ENCODE measurements at places on chromosomes 12 and 14. TPM values are rescaled to one million over a fixed set of nuclear protein-coding genes. Genes with fewer than 3 reads are reported as not detected.
A peak's percentile ranks its signal among the peaks of the same experiment; 100 is the strongest.

DNA sequence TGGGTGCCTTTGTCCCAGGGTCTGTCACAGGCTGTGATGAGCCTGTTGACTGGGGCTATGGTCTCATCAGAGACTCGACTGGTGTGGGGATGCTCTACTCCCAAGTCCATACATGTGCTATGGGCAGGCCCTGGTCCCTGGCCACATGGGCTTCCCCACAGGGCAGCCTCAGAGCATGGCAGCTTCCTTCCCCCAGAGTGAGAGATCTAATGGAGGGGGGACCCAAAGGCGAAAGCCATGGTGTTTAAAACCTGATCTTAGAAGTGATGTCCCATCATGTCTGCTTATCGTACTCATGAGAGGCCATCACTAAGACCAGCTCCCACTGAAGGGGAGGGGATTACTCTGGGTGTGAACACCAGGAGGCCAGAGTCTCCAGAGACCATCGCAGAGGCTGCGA is 279.0 kb upstream of the RTL1 start:
- no peaks in the 10 kb centered on the region for H3K36me3 ChIP-seq
- no peak overlapping the region for H3K27ac ChIP-seq
- no peak overlapping the region for H3K4me3 ChIP-seq
- DNase-seq, result no peak

DNA sequence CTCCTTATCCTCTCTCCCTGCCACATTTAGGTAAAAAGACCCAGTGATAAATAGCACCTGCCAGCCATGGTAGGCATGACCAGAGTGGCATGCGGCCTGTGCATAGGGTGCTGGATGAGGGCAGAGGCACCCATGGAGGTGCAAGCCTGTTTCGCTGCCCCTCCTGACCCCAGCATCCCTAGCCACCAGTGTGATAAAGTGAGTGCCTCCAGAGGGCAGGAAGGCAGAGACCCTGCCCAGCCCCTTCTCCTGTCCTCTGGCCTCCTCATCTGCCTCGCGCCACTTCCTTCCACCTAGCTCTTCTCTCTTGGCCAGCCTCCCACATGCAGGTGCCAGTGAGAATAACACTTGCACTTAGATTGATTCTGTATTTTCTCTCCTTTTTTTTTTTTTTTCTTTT is 108.3 kb upstream of the FUT8 start:
- H3K4me1 ChIP-seq, result peaks cover 26% of the 10 kb centered on the region
- no peak overlapping the region for H3K27ac ChIP-seq
- no peak overlapping the region for H3K4me3 ChIP-seq

- peak; percentile 45 for DNase-seq
- H3K27me3 ChIP-seq, result no peaks in the 10 kb centered on the region
- peaks cover 6% of the 10 kb centered on the region for H3K36me3 ChIP-seq
- peak overlapping the region; percentile 85 for H3K27ac ChIP-seq
- peaks cover 42% of the 10 kb centered on the region for H3K4me1 ChIP-seq
Observed at GRCh38 chr14:96363751-96364336, 518 bp downstream of the GSKIP start.

DNA sequence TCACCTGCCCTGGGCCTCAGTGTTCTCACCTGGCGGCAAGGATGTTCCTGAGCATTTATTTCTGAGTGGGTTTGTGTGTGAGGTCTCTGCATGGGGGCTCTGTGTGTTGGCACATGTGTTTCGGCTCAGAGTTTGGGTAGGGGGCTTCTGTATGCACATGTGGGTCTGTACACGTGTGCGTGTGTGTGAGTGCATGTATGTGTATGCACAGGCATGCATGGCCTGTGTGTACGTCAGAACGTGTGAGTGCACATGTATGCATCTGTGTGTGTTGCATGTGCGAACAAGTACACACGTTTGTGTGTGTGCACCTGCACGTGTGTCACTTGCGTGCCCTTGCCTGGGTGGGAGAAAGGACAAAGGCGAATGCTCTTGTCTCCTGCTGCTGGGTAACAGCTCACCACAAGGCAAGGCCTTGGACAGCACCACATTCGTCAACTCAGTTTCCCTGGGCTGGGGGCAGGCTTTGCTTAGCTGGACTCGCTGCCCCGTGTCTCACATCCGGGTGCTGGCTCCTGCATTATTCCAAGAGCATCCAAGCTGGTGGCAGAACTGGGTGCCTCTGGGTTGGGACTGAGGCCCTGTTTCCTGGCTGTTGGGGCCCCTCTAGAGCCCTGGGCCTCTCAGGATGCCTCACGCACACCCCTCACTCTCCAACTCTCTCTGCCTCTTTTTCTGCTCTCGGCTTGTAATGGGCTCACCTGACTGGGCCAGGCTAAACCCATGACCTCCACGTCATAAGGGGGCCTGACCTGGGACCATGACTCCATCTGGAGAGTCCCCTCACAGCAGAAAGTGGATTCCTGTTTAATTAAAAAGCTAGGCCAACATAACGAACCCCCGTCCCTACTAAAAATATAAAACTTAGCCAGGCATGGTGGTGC is 153.6 kb upstream of the C14orf180 start:
- H3K4me1 ChIP-seq, result 0 out of 2 replicates have a peak, but pooled peaks cover 4% of the 10 kb centered on the region
- no peaks in the 10 kb centered on the region for H3K27me3 ChIP-seq
- no peaks in the 10 kb centered on the region for H3K36me3 ChIP-seq
- no peak for DNase-seq
- peak overlapping the region; percentile 23 for H3K27ac ChIP-seq
- no peak overlapping the region for H3K4me3 ChIP-seq

DNA sequence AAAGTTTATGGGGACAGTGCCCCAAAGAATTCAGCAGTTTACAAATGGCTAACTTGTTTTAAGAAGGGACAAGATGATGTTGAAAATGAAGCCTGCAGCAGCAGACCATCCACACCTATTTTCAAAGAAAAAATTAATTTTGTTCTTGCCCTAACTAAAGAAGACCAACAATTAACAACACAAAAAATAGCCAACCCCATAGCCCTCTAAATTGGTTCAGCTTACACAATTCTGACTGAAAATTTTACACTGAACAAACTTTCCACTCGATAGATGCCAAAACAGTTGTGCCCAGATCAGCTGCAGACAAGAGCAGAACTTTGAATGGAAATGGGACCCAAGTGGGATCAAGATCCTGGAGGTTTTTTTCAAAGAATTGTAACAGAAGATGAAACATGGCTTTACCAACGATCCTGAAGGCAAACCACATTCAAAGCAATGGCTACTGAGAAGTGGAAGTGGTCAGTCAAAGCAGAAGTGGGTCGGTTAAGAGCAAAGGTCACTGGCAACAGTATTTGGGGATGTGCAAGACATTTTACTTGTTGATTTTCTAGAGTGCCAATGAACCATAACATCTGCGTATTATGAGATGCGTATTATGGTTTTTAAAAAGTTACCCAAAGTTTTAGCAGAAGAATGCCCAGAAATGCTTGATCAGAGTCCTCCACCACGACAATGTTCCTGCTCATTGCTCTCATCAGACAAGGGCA is 30.0 kb downstream of the SLC39A9 start:
- H3K27ac ChIP-seq, result no peak overlapping the region
- no peaks in the 10 kb centered on the region for H3K27me3 ChIP-seq
- DNase-seq, result no peak
- H3K4me3 ChIP-seq, result no peak overlapping the region
- H3K4me1 ChIP-seq, result no peaks in the 10 kb centered on the region
- H3K36me3 ChIP-seq, result peaks cover 20% of the 10 kb centered on the region

Gene NELL2
- total RNA-seq, result 45.8 TPM

DNA sequence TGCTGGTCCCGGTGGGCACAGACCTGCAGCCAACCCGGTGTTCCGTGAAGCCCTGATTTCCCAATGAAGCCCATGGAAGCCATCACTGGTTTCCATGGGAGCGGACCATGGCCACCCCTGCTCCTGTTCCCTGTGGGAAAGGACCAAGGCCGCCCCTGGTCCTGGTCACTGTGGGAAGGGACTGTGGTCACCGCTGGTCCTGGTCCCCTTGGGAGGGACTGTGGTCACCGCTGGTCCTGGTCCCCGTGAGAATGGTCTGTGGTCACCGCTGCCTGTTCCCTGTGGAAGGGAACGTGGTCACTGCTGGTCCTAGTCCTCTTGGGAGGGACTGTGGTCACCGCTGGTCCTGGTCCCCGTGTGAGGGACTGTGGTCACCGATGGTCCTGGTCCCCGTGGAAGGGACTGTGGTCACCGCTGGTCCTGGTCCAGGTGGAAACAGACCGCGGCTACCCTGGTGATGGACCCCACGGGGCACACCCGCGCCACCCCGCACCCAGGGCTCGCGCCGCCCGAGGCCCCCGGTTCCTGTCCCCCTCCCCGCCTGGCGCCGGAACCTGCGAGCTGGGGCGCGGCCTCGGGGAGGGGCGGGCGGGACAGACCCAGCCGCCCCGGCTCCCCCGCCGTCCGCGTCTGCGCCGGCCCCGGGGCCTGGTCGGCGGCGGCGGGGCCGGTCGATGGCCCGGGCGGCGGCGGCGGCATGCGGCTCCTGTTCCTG is at the start of gene GLT1D1:
TSS of gene GLT1D1 (plus strand) at position 594 of the 715 bp plus-strand sequence. CDS start at position 698, 104 bp downstream.
- H3K4me3 ChIP-seq, result peak within 1 kb of the TSS; percentile 57

DNA sequence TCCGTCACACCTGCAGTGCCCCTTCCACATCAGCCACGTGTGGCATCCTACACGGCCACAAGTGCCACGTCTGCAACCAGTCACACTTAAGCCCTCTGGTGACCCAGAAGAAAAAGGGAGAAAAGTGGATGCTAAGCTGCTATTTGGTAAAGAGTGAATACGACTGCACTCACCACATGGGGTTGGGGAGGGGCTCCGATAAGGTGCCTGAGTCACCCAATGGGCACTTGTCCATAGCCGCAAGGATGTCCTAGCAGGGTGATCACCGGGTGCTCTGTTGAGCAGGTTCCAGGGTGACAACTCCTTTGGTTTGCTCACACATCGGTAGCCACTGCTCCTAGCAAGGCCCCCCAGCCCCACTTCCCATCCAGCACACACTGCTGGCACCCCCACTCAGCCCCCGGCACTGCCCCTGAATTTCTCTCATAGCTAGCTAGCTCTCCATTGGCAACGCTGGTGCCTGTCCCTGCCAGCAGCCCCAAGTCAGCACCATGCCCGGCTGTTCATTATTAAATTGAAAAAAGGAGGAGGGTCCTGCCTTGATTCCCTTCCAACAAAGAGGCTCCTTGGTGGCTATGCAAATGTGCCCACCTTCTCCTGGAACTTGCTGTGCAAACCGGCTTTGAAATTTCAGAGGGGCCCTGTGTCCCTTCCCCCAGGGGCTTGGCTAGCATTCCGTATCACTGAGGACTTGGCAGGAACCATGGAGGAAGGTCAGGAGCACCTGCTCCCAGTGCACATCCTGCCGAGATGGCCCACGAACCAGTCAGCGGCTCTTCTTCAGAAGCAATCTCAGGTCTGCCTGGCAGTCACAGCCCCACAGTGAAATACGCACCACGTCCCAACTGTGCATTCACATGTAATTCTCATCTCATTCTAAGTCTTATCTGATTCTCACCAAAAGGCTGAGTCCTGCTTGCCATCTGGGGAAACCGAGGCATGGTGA is 227.7 kb upstream of the DIO3 start:
- no peaks in the 10 kb centered on the region for H3K36me3 ChIP-seq
- H3K4me1 ChIP-seq, result no peaks in the 10 kb centered on the region
- no peak overlapping the region for H3K4me3 ChIP-seq
- no peak for DNase-seq
- H3K27me3 ChIP-seq, result no peaks in the 10 kb centered on the region
- no peak overlapping the region for H3K27ac ChIP-seq

DNA sequence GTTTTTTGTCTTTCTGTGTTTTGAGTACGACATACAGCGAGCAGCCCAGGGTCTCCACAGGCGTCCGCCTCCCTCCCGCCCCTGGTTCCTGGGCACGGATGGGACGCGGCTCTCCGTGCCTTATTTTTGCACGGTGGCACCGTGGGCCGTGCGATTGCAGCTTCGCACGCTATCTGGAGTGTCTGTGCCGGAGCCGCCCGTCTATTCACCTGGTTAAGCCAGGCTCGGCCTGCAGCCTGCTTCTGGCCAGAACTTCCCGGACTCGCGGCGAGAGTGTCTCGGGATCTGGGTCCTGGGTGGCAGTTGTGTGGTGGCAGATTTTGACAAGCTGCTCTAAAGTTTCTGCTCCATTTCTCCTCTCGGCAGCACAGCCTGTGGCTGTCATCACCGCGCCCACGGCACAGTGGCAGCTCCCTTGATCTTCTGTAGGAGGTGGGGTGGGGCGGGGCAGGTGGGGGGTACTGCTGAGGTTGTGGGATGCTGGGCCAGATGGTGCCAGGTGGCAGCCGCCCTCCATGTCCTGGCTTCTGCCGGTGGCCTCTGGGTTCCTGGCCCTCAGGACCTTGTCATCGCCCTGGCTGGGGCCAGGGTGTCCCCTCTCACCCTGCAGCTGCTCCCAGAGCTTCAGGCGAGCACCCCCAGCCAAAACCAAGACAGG is 2.9 kb downstream of the MMP17 start:
- peaks cover 22% of the 10 kb centered on the region for H3K4me1 ChIP-seq
- no peak overlapping the region for H3K27ac ChIP-seq
- H3K36me3 ChIP-seq, result no peaks in the 10 kb centered on the region
- DNase-seq, result peak; percentile 38

DNA sequence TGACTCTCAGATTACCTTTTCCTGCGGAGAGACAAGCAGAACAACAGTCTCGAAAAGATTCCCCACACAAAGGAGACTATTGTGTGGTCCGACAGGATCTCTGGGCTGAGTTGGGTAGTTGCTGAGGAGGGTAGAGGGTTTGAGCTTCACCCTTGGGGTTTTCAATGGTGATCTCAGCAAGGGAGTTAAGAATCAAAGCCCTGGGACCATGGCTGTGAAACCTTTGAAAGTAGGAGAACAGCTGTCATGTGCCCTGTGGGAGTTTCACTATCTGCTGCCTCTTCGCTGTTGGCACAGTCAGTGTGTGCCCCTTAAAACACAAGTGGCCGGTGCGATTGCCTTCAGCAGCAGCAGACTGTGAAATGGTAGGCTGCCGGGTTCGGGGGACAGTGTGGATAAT is 14.2 kb upstream of the PLEK2 start:
- H3K36me3 ChIP-seq, result no peaks in the 10 kb centered on the region
- DNase-seq, result no peak
- no peak overlapping the region for H3K4me3 ChIP-seq
- H3K4me1 ChIP-seq, result peaks cover 12% of the 10 kb centered on the region
- peaks cover 3% of the 10 kb centered on the region for H3K27me3 ChIP-seq
- H3K27ac ChIP-seq, result no peak overlapping the region

- no peaks in the 10 kb centered on the region for H3K36me3 ChIP-seq
- peak overlapping the region; percentile 96 for H3K4me3 ChIP-seq
- H3K27me3 ChIP-seq, result no peaks in the 10 kb centered on the region
- H3K4me1 ChIP-seq, result peaks cover 18% of the 10 kb centered on the region
- DNase-seq, result no peak
Observed at GRCh38 chr12:116818341-116818856, 62.8 kb downstream of the HRK start.

DNA sequence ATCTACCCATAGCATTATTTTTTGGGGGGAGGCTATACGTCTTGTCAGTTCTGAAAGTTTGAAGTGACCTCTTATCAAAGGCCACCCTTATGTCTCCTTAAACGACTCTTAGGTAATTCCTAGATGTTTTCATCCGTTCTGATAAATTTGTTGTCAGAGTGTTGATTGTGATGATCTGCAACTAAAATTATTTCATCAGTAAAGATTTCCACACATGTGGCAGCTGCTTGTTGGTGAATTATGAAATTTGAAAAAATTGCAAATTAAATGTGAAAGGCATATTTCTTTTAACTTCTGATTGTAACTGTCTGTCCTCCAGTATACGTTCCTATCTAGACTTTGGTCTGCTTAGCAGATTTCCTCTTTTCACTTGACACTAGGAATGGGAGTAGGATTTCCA is 1.4 kb downstream of the ADIPOR2 start:
- H3K27me3 ChIP-seq, result no peaks in the 10 kb centered on the region
- H3K4me1 ChIP-seq, result peaks cover 21% of the 10 kb centered on the region
- peaks cover 9% of the 10 kb centered on the region for H3K36me3 ChIP-seq
- H3K4me3 ChIP-seq, result peak overlapping the region; percentile 99
- H3K27ac ChIP-seq, result peak overlapping the region; percentile 100
- DNase-seq, result no peak

Measured in WTC11 (cell line).